ENCODE measurements at places on chromosomes 3 and 15.

DNA sequence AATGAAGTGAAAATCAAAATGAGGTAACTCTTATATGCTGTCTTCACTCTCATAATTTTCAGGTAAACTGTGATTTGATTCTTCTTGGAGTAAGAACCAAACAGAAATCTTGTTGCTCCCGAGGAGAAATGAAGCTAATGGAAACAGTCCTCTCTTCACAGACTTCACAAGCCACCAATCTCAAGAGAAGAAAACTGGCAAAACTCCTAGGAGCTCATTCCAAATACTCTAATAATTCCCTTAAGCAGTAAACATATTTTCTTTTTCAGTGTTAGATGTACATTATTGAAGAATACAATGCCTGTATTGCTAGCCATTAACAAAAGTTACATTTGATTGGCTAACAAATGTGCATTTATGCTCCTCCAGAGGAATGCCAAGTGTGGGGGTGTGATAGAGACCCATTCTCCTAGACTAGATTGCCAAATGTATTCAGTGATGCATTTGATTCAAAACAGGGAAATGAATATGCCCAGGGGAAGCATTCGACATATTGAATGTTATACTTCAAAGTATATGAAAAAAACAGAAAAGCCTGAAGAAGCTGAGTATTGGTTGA lies 11.8 kb upstream of the RIOX2 start:
- DNase-seq: no peak

GRCh38 chr15:69804786-69805185 lies 292.9 kb downstream of the TLE3 start:
- no peak for DNase-seq

- no peak for DNase-seq
These were observed 41.6 kb upstream of the ACKR4 start for GRCh38 chr3:132555306-132556035.

DNA sequence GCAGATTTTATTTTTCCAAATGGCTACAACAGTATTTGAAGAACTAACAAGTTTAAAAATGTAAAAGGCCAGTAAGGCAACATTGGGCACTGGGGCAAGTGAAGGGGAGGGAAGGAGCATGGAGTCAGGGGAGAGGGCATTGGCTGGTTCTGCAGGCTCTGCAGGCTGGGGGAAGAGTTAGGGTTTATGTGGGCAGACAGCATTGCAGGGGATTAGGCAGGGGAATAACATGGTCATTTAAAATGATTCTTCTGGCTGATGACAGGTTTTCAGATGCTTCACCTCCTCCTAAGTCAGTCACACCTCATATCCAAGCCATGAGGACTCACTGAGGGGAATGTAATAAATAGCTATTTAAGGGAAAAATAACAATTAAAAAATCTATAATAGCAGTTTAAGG lies 52.6 kb downstream of the BTD start:
- DNase-seq: no peak

- no peak for DNase-seq
These were observed 159.4 kb downstream of the KLF13 start for GRCh38 chr15:31485911-31486461.

DNA sequence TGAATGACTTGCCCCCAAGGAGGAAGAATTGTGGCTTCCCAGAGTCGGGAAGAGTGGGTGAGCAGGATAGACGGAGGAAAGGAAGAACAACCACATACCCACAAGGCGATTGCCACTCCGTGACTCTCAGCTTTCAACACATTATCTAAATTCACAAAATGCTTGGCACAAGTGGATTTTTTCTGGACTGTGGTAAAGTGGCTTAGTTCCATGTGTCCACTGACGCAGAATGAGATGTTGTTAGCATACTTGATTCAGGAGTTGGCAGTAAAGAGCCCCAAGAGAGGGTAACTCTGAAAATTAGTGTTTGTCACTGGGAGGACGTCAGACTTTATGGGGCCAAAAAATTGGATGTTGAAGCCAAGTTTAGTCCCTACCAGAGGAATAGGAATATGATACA lies 198.8 kb upstream of the CTNNB1 start:
- DNase-seq: no peak
